Erythroblast (primary cell): ENCODE measurements at places on chromosomes 1 and 21.

GRCh38 chr1:29505532-29506220 lies 269.4 kb downstream of the PTPRU start:
- DNase-seq, result no peak

DNA sequence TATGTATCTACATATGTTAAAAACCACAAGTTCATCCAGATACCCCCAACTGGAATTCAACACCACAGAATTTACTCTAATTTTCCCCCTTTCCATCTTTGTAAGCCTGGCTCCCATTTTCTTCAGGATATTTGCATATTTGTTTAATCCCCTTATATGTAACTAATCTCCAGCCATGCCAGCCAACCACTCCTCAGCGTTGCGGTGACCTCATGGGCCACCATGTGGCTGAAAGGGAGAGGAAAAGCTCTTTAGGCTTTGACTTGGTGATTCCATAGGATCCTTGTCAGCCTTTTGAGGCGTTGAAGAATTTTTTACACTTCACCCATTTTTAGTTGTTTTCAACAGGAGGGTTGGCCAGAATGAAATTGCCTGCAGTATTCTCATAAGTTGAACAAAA lies 10.0 kb downstream of the CLDN19 start:
- DNase-seq, result peak; percentile 29

DNA sequence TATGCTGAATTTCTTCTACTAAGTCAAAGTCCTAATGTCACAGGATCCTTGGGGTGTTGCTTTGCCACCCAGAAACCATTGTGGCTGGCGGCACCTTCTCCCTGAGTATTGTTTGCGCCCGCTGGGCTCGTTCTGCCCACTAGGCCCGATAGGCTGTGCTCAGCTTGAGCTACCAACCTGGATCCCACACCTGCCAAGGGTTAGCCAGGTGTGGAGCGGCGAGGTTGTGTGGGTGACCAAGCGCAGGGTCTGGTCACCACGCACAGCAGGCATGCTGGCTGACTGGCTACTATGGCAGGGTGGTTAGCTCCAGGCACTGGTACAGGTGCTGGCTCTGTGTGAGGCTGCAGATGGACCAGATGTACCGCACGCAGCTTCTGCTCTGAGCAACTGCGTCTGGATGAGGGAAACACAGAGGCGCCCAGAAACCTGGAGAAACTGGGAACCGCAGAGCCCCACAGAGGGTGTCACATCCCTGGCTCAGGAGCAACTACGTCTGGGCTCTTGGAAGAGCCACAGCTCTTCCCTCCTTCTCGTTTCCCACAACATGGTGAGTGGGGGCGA lies 50.3 kb upstream of the SCYL3 start:
- DNase-seq, result no peak

DNA sequence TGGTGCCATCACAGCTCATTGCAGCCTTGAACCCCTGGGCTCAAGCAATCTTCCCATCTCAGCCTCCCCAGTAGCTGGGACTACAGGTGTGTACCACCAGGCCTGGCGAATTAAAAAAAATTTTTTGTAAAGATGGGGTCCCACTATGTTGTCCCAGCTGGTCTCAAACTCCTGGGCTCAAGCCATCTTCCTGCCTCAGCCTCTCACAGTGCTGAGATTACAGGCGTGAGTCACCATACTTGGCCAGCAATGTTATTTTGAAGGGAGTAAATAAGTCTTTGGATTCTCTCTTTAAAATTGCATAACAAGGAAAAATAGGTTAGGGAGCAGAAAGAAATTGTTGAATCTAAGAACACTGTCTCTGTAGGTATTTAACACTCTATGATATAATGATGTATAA lies 111.3 kb downstream of the RPS6KC1 start:
- no peak for DNase-seq

DNA sequence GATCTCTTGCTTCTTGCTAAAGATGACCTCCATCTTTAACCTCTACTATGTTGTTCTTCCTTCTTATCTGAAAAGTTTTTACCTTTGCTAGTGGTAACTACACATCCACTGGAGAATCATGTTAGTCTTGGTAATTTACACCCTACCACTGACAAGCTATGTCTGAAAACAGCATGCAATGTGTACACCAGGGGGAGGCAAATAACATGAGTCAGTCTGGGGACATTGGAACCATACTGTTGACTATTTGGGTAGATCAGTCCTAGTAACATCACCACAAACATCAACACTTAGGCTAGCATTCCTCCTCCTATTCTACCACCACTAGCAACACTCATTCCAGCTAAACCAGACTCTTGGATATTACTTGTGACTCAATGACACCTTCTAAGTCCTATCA lies 549.0 kb downstream of the KCNT2 start:
- DNase-seq, result no peak

- DNase-seq, result no peak
These were observed 89.4 kb downstream of the OMA1 start for GRCh38 chr1:58457023-58457635.

GRCh38 chr1:20184997-20185833 lies 681 bp upstream of the UBXN10 start:
- peak; percentile 65 for DNase-seq

GRCh38 chr1:53286955-53287354 lies 40.9 kb downstream of the LRP8 start:
- no peak for DNase-seq

GRCh38 chr1:203990118-203990517 lies 82.8 kb upstream of the SOX13 start:
- DNase-seq, result no peak

DNA sequence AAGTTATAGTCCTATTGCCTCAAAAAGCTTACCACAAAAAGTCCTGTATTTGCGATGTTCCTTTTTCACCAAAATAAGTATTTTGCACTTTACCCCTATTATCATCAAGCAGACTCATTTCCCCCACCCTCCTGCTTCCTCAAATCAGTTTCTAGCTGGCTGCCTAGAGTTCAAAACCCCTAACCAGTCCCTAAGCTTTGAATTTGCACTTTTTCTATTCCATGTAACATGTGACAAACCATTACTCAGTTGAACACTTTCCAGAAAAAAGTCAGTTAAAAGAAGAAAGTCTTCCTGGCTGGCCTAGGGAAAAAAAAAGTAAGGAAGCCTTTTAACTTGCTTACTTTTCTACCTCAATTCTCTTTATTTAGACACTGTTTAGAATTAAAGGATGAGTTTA lies 8.2 kb downstream of the CEP170 start:
- no peak for DNase-seq

DNA sequence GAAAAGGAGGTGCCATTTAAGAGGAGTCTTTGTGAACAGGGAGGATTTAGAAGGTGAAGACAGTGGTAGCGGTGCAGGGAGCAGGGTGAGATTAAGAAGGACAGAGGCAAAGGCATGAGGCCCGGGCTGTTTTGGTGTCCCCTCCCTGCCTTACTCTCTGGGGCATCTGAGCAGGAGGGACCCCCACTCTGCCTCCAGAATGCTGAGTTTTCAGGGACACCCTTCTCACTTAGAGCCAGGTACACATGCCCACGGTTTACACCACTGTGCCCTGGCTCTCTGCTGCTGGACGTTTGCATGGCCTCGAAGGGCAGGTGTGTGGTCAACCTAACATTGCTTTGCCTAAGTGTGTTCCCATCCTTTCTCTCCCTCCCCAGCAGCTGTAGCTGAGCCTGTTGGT lies 20.5 kb upstream of the PARP1 start:
- no peak for DNase-seq

- DNase-seq, result peak; percentile 29
These were observed 1.4 kb upstream of the RGS2 start for GRCh38 chr1:192807211-192808162.

- DNase-seq, result no peak
These were observed 34.7 kb downstream of the RGSL1 start for GRCh38 chr1:182484531-182485257.

GRCh38 chr1:112395256-112395820 lies 676 bp upstream of the CTTNBP2NL start:
- DNase-seq, result no peak

DNA sequence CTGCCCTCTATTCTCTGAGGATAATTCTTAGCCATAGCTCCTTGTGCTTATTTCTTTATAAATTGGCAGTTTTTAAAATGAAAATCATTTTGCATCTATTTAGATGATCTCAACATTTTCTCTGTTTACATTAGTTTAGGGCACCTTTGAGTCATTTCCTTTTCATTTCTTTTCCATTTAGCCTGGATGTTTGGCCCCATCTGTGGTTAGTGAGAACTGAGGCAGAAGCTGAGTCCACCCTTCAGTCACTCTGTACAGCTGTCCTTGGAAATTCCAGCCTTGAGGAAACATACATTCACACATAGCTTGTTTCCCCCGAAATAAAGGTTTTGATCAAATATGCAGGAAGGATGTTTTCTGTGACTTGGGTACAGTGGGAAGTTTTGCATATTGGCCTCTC lies 123.7 kb downstream of the NTNG1 start:
- no peak for DNase-seq

DNA sequence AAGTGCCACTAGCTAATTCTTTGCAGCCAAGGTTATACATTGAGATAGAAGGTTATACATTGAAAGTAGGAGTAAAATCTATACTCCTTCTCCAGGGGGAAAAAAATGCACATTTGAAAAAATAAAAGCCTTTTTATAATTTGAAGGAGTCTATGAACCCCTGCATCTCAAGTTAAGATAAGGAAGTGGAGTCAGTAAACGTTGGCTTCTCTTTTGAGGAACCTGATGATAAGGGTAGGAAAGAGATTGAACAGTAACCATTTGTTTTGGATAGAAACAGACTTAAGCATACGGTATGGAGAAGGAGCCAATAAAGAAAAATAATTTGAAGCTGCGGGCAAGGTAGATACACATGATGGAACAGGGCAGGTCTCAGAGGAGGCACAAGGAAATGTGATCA lies 64.1 kb downstream of the RPAP2 start:
- no peak for DNase-seq

- no peak for DNase-seq
These were observed 50.7 kb upstream of the GPR157 start for GRCh38 chr1:9179463-9180110.

- DNase-seq, result peak; percentile 91
These were observed 14.3 kb downstream of the THBS3 start for GRCh38 chr1:155193275-155193990.

- no peak for DNase-seq
These were observed 369.1 kb downstream of the SIPA1L2 start for GRCh38 chr1:232260861-232261260.

DNA sequence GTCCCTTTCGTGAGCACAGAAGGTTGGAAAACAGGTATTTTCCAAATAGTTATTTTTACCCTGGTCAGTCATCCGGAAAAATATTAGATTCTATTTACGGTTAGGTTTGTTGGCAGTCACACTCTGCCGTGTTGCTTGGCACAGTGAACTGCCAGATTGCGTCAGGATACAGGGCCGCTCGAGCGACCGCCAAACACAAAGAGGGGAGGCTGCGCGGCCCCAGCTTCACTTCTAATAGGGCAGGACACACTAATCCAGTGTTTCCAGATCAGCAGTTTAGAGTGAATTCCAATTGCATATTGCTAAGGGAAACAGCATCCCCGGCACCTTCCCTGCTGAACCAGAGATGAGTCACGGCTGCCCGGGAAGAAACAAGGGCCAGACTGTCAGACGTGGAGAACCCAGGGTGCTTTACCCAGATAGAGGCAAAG lies 22.9 kb downstream of the UMODL1 start:
- no peak for DNase-seq

DNA sequence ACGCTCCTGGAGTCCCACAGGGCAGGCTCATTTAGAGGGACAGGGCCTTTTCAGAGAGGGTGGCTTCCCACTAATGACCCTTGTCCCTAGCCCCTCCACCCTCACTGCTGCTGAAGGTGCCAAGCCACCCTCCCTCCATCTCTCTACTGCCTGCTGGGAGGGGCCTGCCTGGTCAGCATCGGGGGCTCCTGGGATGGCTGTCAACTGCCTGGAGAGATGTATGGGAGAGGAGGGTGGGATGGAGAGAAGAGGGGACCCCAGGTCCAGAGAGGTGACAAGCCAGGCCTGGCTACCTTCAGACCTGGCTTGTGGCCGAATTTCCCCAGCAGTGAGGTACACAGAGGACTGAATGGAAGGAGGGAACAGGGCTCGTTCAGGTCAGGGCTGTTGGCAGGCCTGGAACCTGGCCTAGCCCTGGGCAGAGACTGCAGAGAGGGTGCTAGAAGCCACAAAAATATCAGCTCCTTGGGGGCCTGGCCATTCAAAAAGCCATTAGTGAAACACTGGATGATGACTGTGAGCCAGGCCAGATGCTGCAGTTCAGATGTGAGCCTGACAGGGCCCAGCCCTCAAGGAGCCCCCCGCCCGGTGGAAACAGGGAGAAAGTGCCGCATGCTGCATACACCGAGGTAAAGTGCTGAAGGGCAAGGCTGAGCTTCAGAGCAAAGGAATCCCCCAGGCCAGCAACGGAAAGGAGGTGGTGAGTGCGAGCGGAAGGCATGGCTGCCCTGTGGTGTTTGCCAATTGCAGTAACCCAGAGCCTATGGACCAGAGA lies 20.0 kb downstream of the MMEL1 start:
- no peak for DNase-seq

GRCh38 chr1:116833718-116834117 lies 76.0 kb upstream of the PTGFRN start:
- peak; percentile 17 for DNase-seq

DNA sequence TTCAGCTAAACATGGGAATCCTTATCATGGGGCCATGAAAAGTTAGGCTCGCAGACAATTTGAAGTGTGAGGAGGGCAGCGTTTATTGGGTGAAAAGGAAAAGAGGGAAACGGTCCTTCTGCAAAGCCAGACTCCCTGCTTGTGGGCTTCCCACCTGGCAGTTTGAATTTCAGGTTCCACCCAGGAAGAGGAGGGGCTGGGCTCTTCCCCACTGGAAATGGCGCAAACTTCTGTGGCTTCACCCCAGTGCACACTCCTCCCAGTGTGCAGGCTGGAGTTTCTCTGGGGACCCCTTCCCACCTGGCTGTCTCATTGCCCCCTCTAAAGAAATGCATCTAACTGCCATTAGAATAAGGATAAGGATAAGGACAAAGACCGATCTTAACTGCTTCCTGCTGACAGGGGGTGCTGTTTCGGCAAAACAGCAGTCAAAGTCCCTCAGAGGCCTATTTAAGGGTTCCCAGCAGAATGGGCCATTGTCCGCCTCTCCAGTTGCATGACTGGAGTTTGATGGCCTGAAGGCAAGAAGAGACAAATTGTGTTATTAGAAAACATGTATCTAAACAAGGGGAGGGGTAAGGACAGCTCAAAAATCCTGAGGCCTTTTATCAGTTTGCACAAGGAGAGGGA lies 20.4 kb downstream of the AIM2 start:
- peak; percentile 6 for DNase-seq

DNA sequence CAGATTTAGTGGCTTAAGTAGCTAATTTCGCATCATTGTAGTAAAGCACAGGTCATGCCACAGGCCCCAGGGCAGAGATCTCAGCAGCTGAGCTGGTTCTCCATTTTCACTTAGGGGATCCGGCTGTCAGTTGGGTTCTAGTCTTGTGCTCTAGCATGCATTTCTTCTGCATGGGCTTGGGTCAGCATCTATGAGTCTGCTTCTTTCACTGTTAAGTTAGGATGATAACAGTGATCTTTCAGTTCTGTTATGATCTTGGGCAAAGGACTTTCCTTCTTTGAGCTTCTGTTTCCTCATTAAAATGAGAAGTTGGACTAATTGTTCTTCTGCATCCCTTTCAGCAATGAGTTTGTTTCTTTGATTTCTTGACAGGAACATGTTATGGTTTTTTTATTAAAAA lies 123.6 kb upstream of the DNAH14 start:
- no peak for DNase-seq

GRCh38 chr1:31445951-31446350 lies 32.9 kb downstream of the SERINC2 start:
- no peak for DNase-seq

GRCh38 chr1:205842229-205842628 lies 7.7 kb downstream of the PM20D1 start:
- no peak for DNase-seq
